ENCODE measurements at places on chromosomes 1 and 21. TPM values are rescaled to one million over a fixed set of nuclear protein-coding genes. Genes with fewer than 3 reads are reported as not detected.

DNA sequence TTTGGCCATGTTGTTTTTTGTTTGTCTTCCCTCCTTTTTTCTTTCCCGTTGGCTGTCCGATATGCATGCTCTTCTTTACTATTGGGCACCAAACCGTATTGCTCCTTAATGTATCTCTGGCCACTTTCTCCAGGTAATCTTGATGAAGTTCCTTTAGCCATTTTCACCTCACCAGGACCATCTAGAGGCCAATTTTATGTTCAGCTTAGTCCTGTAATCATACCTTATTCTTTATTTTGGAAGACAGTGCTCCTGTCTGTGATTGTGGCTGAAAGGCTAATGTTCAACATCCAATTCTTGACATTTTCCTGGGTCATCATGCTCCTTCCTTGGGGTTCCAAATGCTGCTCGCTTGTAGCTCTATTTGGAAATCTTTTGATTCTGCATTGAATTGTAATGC is 169.5 kb downstream of the S1PR1 start:
- no peak for DNase-seq

- DNase-seq, result no peak
Observed at GRCh38 chr1:31027693-31028526, 37.6 kb downstream of the PUM1 start.

Gene RXFP4
- not detected for total RNA-seq

- DNase-seq, result no peak
Observed at GRCh38 chr1:221840511-221841243, 98.8 kb upstream of the DUSP10 start.

DNA sequence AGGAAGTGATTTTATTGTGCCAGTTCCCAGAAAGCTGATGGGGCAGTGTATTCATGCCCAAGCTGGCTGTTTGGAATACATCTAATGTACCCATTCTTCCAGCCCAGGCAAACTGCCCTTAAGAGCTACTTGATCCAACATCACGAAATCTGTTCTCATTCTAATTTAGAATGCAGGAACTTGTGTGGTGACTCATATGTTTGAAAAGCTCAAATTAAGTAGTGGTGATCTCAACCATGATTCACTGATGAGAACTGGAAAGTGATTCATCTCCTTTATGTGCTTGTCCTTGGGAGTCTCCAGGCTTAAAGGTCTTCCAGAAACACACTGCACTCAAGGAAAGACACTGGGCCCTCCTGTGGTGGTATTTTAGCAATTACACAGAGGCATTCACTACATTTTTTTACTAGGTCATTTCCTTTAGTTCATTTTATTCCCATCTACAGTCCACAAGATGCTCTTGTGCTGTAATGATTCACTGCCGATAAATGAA is 65.4 kb downstream of the RPE65 start:
- DNase-seq, result no peak

Gene SPTA1
- not detected for total RNA-seq

DNA sequence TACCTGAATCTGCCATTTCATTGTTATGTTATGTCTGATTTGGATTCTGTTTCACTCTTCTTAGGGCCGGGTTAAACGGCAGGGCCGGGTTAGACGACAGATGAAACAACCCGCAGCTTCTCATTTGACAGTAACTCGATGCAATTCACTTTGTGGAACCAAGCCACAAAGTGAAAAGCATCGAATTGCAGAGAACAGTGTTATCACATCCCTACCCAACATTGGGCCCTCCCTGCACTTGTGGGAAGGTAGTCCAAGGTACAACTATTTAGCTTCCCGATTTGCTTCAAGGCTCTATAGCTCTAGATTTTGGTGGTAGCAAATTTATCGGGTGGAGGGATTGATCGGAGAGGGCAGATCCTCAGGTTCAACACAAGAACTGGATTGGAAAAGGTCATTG is 17.0 kb downstream of the SON start:
- no peak for DNase-seq

DNA sequence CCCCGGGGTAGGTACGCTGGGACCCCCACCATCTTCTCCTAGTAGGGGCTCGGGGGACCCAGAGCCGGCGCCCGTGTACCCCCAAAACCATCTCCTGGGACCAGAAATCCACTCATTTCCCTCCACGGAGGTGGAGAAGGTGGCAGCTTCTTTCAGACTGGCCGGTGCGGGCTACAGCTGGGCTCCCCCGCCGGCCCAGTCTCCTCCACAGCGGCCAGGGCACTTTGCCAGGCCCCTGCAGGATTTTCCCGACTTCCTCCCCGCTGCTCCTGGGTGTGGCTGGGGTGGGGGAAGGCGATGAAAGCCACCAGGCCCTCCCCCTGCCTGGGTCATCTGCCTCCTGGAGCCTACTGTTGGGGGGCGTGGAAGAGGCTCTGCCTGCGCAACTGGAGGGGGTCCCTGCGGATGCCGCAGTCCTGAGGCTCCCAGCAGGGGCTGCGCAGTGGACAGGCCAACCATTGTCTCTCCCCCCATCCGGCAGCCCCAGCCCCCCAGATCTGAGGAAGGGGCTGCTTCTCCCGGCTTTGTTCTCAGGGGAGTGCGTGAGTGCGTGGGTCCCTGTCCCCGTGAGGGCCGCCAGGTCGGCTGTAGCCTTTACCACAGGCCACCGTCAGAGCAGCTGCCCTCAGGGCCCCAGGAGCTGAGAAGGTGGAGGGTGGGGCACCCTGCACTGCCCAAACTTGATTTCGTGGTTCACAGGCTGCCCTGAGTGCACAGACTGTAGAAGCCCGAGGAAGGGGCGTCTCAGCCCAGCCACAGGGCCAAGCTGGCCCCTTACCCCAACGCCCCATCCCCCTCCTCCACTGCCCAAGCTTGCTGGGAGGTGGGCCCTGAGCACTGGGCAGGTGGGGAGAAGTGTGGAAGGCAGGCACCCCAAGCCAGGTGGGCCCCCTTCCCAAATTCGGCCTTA is 1.3 kb downstream of the AGRN start:
- DNase-seq, result no peak

Gene NTNG1
- total RNA-seq, result not detected

DNA sequence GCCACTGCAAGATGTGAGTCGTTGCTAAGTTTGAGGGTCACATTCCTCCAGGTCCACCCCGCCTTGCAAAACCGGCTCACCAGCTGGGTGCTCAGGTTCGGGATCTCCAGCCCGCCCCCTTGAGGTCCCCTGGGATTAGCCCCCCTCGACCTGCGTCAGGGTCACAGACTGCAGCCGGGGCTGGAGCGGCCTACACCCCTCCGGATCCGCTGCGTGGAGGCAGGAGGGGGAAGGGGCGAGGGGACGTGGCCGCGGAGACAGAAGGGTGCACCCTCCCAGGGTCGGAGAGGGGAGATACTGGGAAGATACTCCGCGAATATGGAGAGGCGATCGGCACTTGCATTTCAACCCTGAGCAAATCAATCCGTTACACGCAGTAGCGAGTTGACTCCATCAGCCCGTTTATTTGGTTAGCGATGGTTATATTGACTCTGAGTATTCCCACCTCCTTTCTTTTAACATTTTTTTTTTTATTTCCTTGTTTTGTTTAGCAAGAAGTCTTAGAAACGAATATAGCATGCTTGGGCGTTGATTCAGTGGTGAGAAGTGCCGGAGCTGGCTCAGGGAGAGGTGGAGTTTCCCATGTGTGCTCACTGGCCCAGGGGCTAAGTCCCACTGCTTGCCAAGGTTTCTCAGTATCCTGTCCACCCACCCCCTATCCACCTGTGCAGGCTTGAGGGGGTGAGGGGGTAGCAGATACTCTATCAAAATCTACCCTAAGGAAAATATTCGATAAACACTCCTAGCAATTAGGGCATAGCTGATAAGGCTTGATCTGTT is 997 bp downstream of the IFNAR2 start:
- peak; percentile 70 for DNase-seq

- no peak for DNase-seq
Observed at GRCh38 chr1:159993911-159994310, 37.9 kb downstream of the PIGM start.

DNA sequence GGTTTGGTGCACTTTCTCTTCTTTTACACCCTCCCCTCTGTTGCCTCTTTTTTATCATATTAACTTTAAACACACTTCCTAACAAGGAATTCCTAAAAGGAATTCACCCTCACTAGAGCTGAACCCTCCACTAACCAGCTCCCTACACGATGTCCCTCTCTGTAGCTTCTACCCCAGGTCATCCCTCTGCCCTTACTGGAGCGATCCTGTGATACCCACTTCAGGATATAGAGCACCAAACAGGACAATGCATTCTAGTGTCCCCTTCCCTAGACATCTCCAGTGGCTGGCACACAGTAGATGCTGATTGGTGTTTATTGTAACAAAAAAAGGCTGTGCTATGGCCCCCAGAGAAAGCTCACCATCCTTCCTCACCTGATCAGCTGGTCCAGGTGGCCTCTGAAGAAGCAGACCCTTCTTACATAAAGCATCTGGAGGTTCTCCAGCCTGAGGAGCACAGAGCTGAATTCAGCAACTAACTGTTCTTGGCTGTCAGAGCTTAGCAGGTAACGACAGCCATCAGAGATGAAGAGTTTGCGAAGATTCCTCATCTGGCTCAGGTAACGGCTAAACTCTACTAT is 1.4 kb downstream of the PRAMEF18 start:
- peak; percentile 33 for DNase-seq

GRCh38 chr1:197774466-197775281 is 606 bp downstream of the DENND1B start:
- peak; percentile 80 for DNase-seq

GRCh38 chr1:93615582-93616150 is 66.0 kb downstream of the BCAR3 start:
- peak; percentile 67 for DNase-seq

GRCh38 chr1:170701962-170702361 is 38.0 kb downstream of the PRRX1 start:
- DNase-seq, result no peak

DNA sequence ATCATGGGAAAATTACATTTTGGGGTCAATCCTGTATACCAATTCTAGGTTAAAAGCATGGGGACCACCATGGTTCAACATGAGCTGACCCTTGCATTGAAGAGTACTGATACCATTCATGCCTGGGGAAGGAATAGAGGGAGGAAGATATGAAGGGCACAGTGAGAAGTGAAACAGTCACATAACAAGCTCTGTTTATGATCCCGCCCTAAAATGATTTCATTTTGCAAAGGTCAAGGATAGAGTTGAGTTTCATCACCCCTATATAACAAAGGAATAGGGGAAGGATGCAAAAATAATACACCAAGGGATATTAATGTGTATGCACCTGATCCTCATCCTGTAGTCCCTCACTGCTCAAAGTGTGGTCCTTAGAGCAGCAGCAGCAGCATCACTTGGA is 2.5 kb upstream of the HLCS start:
- DNase-seq, result no peak

DNA sequence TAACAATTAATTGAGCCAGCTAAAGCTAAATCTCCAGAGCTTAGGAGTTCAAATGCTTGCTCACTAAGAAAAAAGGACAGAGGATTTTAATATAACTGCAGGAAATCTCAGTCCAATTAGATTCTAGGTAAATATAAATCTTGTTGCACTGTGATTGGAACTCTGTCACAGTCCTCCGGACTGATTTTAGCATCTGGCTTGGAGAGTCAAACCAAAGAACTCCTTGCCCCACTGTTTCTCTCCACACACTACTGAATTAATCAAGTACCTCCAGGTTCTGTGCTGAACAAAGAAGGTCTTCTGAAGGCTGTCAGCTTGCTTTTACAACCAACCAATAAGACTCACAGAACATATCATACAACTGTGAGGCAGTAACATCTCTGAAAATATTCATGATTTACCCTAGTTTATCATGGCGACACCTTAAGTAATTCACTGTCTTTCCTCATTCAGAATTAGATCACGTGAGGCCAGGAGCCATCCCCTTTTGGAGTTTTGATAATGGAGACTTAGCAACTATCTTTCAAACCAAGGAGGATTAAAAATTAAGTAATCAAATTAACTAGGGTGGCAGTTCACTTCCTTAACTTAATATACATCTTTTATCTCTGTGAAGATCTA is 176.0 kb downstream of the RERE start:
- no peak for DNase-seq

DNA sequence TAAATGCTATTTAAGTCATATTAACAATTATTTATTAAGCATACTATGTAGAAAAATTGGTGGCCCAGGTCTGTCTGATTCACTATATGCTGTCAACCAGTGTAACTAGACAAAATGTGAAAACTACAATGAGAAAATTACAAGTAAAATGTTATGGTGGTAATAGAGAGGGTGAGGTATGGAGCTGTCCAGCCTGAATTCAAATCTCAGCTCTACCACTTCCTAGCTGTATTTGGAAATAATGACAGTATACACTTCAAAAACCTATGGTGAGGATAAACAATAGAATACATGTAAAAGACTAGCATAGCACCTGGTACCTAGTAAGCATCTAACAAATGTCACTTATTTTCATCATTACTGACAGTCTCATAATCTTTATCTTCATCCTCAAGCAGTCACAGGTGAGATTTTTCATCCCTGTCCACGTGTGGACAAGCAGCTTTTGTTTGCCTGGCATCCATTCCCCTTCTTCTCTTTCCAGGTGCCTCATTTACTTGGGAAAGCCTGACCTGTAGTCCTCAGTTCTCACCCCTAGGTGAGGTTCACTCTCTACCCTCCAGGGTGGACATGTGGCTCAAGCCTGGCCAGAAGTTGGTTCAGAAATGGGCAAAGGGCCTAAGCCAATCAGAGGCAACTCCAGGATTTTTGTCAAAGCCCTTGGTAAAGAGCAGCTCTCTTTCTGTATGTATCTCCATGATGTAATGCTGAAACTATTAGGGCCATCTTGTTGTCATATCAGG is 29.5 kb downstream of the EGLN1 start:
- no peak for DNase-seq

DNA sequence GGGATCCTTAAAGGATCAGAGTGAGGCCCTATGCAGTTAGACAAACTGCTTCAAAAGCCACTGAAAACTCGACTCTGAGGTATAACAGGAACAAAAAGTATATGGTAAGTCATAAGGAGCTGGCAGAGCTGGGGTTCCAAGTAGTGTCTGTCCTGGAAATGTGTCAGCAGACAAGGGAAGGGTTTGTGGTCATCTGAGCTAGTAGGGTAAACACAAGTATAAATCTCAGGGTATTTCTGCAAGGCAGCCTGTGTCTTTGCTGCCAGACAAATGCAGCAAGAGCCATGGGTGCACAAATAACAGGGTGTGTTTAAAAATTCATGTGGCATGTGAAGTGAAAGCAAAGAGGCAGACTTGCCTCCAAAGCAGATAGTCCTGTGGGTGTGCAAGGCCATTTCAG is 759.0 kb upstream of the ADAMTS5 start:
- DNase-seq, result no peak

GRCh38 chr1:169486281-169487051 is 722 bp upstream of the SLC19A2 start:
- no peak for DNase-seq

- peak; percentile 39 for DNase-seq
Observed at GRCh38 chr1:205237526-205238484, 10.1 kb downstream of the TMCC2 start.

- DNase-seq, result no peak
Observed at GRCh38 chr1:157956732-157957131, 36.7 kb upstream of the KIRREL1 start.
